ENCODE measurements at places on chromosomes 6 and 20.
A peak's percentile ranks its signal among the peaks of the same experiment; 100 is the strongest.

GRCh38 chr6:6505111-6505510 is 83.4 kb upstream of the LY86 start:
- no peak for DNase-seq

- peak; percentile 54 for DNase-seq
These were observed 86.1 kb downstream of the SLX4IP start for GRCh38 chr20:10521068-10521831.

DNA sequence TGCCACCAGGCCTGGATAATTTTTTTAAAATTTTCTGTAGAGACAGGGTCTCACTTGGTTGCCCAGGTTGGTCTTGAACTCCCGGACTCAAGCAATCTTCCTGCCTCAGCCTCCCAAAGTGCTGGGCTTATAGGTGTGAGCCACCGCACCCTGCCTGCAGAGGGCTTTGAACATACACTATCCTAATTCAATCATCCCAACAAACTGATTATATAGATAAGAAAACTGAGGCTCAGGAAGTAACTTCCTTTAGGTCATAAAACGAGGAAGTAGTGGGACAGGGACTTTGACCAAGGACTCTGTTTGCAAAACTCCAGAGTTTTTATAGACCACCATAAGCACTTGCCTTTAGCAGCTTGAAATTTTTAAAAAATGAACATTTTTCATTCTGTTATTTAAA is 5.0 kb upstream of the BANF2 start:
- no peak for DNase-seq

DNA sequence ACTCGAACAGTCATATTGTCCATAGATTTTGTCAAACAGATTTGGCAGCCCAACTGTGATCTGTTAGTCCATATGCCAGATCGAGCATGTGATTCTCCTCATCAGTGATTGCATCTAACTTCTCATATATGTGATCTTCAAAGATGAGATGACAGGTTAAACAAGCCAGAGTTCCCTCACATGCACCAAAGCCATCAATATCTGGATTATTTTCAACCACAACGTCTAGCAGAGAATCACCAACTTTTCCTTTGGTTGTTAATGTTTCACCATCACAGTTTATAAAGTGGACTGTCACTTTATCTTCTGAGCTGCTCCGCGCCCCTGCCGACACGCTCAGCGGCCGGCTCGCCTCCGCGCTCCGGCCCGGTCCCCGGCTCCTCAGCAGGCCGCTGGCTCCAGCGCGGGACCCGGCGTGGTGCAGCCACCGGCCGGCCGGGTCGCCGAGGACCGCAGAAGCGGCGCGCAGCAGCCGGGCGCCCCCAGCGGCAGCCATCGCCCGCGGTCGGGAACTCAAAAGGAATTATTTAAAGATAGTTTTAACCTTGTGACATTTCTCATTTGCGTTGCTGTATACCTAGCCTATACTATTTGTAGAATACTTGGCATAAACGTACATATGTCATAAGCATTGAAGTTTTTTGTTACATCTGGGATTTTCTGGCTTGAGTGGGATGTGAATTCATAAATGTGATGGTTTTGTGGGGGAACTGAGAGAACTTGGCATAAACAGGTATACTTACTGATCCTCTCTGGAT is 40.1 kb upstream of the DYNLRB1 start:
- DNase-seq, result peak; percentile 44

- DNase-seq, result no peak
These were observed 2.6 kb downstream of the TRAF3IP2 start for GRCh38 chr6:111603040-111603439.

DNA sequence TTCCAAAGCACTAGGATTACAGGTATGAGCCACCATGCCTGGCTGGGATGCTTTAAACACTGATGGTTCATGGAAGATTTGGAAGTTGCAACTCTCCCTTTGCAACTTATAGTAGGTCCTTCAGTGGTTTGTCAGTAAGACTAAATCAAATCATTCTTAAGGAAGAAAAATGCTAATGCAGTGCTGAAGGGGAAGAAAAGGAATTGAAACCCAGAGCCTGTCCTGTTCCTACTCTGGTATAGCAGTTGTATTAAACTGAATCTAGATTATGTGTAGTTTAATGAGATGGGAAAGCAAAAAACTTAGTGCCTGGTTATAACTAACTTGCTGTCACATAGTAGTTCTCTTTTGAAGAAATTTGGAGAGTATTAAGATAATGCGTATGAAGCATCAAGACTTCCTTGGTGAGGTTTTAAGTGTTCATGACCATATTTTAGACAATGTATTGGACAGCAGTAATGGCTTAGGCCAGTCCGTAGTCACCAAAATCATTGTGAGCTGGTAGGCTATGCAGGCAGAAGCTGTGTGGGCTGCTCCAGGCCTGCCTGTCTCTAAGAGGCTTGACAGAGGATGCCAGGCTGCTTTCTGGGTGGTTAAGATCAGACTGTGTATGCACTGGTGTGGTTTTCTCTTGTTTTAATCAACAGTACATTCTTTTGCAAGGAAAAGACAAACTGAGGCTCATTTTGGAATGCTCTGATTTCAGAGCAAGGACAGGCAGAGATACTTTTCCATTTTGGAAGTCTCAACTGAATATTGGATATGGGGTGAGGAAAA is 14.0 kb downstream of the PAQR8 start:
- DNase-seq, result no peak

All from KBM-7 (cell line).